ENCODE measurements at places on chromosomes 4 and X.

DNA sequence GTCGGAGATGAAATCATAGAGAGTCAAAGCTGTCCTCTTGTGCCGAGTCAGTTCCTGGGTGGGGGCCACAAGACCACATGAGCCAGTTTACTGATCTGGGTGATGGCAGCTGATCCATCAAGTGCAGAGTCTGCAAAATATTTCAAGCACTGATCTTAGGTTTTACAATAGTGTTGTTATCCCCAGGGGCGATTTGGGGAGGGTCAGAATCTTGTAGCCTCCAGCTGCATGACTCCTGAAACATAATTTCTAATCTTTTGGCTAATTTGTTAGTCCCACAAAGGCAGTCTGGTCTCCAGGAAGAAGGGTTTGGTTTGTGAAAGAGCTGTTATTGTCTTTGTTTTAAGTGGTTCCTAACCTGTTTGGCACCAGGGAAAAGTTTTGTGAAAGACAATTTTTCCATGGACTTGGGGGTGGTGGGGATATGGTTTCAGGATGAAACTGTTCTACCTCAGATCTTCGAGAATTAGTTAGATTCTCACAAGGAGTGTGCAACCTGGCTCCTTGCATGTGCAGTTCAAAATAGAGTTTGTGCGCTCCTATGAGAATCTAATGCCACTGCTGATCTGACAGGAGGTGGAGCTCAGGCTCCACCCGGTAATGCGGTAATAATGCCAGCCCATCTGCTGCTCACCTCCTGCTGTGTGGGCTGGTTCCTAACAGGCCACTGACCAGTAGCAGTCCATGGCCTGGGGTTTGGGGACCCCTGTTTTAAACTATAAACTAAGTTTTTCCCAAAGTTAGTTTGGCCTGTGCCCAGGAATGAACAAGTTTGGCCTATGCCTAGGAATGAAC is 29.2 kb downstream of the METAP1 start:
- DNase-seq = no peak

DNA sequence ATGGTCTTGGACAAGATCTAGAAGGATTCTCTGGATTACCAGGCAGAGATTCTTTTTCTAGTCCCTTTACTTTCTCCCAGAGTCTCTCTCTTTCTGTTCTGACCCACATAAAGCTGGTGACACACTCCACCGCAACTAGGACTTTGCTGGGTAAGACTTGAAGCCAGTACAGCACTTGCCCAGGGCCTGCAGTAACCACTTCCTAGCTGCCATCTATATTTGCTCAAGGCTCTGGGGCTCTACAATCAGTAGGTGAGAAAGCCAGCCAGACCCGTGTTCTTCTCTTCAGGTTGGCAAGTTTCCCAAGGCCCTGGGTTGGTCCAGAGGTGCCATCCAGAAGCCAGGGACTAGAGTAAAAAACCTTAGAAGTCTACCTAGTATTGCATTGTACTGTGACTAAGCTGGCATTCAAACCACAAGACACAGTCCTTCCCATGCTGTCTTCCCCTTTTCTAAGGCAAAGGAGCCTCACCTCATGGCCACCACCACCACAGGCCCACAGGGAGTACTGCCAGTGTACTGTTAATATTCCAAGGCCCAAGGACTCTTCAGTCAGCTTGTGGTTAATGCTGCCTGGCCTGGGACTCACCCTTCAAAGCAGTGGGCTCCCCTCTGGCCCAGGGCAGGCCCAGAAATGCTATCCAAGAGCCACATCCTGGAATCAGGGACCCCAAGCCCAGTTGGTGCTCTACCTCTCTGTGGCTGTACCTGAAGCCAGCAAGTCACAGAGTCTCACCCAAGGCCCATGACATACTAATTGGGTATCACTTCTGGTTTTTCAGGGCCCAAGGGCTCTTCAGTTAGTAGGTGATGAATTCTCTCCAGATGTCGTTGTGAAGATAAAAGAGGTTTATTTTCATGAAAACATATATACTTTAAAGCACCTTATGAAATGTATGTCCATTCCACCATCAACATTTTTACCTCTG is 54.7 kb downstream of the CD38 start:
- DNase-seq = no peak

DNA sequence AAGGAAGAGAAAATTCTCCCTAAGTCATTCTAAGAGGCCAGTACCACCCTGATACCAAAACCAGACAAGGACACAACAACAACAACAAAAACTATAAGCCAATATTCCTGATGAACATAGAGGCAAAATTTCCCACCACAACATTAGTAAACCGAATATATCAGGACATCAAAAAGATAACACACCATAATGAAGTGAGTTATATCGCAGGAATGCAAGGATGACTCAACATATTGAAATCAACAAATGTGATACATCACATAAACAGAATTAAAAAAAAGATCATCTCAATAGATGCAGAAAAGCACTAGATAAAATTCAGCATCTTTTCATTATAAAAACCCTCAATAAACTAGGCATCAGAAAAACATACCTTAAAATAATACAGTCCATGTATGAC is 1844.4 kb upstream of the PCDH10 start:
- no peak for DNase-seq

- DNase-seq = peak; percentile 56
These were observed 2.1 kb downstream of the LEF1 start for GRCh38 chr4:108166441-108167315.

DNA sequence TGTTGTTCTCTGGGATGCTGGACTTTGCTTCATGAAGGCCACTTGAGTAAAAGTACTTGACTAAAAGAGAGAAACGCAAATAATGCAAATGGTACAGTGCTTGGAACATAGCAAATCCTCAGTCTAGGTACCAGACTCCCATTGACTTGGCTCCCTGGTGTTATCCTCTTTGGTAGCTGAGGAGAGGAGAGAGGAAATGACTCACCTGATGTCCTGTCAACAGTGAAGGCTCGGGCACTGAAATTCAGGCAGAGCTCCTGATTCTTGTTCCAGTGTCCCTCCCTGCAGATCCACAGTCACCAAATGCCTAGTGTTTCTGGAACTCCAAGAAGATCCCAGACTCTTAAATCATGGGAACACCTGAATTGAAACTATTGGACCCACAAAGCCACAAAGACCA is 22.5 kb upstream of the TCEAL4 start:
- no peak for DNase-seq

DNA sequence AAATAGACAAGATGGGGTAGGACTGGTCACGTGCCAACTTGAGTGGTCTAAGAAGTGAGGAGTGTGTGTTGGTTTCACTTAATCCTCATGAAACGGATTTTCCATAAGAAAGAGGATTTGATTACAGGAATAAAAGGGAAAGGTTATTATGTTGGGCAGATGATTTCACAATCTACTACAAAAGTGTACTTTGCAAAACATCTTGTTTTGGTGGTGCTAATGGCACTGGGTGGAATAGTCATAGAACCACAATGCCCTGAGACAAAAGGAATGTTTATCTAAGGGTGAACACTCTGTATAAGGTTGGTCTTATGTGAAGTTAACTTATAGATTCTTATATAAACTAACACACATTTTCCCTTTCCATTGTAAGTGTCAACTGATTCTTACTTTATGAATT is 45.6 kb downstream of the GLUD2 start:
- DNase-seq = no peak
